Stomach (tissue), 19 donors: ENCODE measurements at places on chromosomes 5 and 9. TPM values are rescaled to one million over a fixed set of nuclear protein-coding genes. Genes with fewer than 3 reads are reported as not detected.

Gene MARVELD2
- 3.8 TPM for polyA plus RNA-seq

Gene SLC6A3
- polyA plus RNA-seq: not detected

Gene DMRT2
- polyA plus RNA-seq: not detected

Gene SMIM33
- polyA plus RNA-seq: 0.46 TPM

Gene PCDHA3
- 0.08 TPM for polyA plus RNA-seq

Gene PCDHGB4
- not detected for polyA plus RNA-seq

Gene EQTN
- not detected for polyA plus RNA-seq

Gene PCDHB4
- 0.15 TPM for polyA plus RNA-seq

Gene LECT2
- polyA plus RNA-seq: not detected

Gene C9orf152
- 11.6 TPM for polyA plus RNA-seq

Gene MRPL41
- polyA plus RNA-seq: 181 TPM

Gene MAMDC4
- polyA plus RNA-seq: 3.1 TPM

Gene IL17B
- 1.8 TPM for polyA plus RNA-seq

Gene PLAC8L1
- polyA plus RNA-seq: 0.68 TPM

Gene SURF2
- polyA plus RNA-seq: 47.1 TPM

Gene CDHR2
- 0.76 TPM for polyA plus RNA-seq

Gene BTNL9
- polyA plus RNA-seq: 3.8 TPM

Gene RGS7BP
- 0.03 TPM for polyA plus RNA-seq

Gene ECSCR
- polyA plus RNA-seq: 10.0 TPM

Gene TBC1D2
- polyA plus RNA-seq: 6.4 TPM

Gene PHAX
- polyA plus RNA-seq: 14.4 TPM

Gene ARSI
- polyA plus RNA-seq: not detected

Gene SLC6A7
- polyA plus RNA-seq: not detected

Gene GFI1B
- polyA plus RNA-seq: not detected

Gene QRFP
- not detected for polyA plus RNA-seq

Gene ASTN2
- polyA plus RNA-seq: 2.1 TPM

Gene BNC2
- polyA plus RNA-seq: 1.3 TPM

Gene NR2F1-AS1
- 9.7 TPM for polyA plus RNA-seq

Gene PCDHGB2
- 0.10 TPM for polyA plus RNA-seq

Gene INSL4
- polyA plus RNA-seq: not detected

Gene MOB3B
- polyA plus RNA-seq: 4.8 TPM

Gene TRIM14
- 6.1 TPM for polyA plus RNA-seq

Gene SLC22A5
- polyA plus RNA-seq: 5.7 TPM

Gene CCDC152
- polyA plus RNA-seq: 1.1 TPM

Gene IL4
- not detected for polyA plus RNA-seq

Gene PCDHB9
- not detected for polyA plus RNA-seq

Gene INSL6
- polyA plus RNA-seq: not detected

Gene SLC1A3
- polyA plus RNA-seq: 2.4 TPM

Gene LIX1
- 0.12 TPM for polyA plus RNA-seq

Gene EPB41L4B
- 44.3 TPM for polyA plus RNA-seq

Gene ACOT12
- not detected for polyA plus RNA-seq

Gene MACROH2A1
- polyA plus RNA-seq: 77.1 TPM

Gene GMCL2
- polyA plus RNA-seq: not detected

Gene ANKRD20A1
- not detected for polyA plus RNA-seq

Gene SYNPO
- polyA plus RNA-seq: 12.6 TPM

Gene PCDHB16
- 0.12 TPM for polyA plus RNA-seq

Gene EDIL3
- 8.1 TPM for polyA plus RNA-seq

Gene CLK4
- polyA plus RNA-seq: 5.7 TPM

Gene ENC1
- polyA plus RNA-seq: 7.7 TPM

Gene CDX1
- not detected for polyA plus RNA-seq

Gene PCDHGA5
- polyA plus RNA-seq: not detected

Gene NDUFS4
- polyA plus RNA-seq: 99.3 TPM

Gene MAMDC2
- 16.2 TPM for polyA plus RNA-seq

Gene SOX30
- polyA plus RNA-seq: not detected

Gene SLIT3
- polyA plus RNA-seq: 1.2 TPM

Gene RXFP3
- not detected for polyA plus RNA-seq

Gene PTGDS
- 37.3 TPM for polyA plus RNA-seq

Gene FNIP1
- 3.7 TPM for polyA plus RNA-seq

Gene KIAA1191
- polyA plus RNA-seq: 107 TPM
